ENCODE measurements at places on chromosomes 7 and 10.
A peak's percentile ranks its signal among the peaks of the same experiment; 100 is the strongest.

GRCh38 chr10:90856964-90857634 is 740 bp downstream of the HTR7 start:
- peak; percentile 32 for DNase-seq

GRCh38 chr7:96679886-96680285 is 29.8 kb downstream of the SEM1 start:
- no peak for DNase-seq

GRCh38 chr7:44604941-44605340 is 1.5 kb upstream of the OGDH start:
- no peak for DNase-seq

GRCh38 chr10:75233444-75234016 is 2.2 kb downstream of the COMTD1 start:
- no peak for DNase-seq

DNA sequence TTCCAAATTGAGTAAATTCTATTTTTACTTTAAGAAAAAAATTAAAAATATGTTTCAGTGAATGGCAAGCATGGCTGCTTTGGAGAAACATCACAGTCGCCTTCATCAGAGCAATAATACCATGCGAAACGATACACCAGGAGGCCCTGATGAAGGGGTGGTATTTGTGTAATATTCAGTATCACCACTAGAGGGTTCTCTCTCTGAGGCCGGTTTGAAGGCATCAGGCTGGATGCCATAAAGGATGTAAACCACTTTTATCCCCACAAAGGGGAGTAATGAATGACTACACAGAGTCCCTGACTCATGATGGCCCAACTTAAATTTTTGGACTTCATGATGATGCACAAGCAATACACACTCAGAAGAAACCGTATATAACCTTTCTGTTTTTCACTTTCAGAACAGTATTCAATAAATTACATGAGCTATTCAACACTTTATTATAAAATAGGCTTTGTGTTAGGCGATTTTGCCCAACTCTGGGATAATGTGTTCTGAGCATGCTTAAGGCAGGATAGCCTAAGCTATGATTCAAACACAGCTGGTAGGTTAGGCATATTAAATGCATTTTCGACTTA is 95.5 kb downstream of the PPP1R17 start:
- DNase-seq: no peak

GRCh38 chr10:120578890-120579289 is 121.9 kb downstream of the PLPP4 start:
- no peak for DNase-seq

GRCh38 chr10:33416209-33416608 is 81.7 kb upstream of the NRP1 start:
- DNase-seq: no peak

DNA sequence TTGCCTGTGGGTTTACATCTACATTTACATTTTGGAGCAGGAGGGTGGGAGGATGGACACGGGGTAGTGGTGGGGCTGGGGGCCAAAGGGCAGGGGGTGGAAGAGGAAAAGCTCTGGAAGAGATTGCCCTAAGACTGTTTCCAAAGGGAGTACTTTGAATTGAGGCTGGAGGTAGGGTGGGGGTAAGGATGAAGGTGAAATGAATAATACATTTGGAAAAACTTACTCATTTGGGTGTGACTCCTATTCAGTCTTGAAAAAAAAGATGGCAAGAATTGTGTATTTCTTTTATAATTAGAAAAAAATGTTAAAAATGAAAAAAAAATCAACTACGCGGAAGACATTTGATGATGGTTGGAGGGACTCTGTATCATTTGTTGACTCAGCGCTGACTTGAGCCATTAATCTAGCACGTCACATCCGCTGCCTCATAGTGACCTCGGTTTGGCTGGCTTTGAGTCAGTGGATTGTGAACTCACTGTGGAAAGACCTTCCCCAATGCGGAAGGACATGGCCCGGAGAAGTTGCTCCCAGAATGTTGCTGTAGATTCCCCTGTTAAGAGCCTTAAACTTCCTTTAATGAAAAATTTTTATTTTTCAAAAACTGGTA is 2.8 kb downstream of the FAM180A start:
- DNase-seq: no peak

- no peak for DNase-seq
Measured at GRCh38 chr10:58087896-58088295, 179.8 kb downstream of the IPMK start.

- no peak for DNase-seq
Measured at GRCh38 chr7:21953781-21954180, 8.1 kb upstream of the CDCA7L start.

DNA sequence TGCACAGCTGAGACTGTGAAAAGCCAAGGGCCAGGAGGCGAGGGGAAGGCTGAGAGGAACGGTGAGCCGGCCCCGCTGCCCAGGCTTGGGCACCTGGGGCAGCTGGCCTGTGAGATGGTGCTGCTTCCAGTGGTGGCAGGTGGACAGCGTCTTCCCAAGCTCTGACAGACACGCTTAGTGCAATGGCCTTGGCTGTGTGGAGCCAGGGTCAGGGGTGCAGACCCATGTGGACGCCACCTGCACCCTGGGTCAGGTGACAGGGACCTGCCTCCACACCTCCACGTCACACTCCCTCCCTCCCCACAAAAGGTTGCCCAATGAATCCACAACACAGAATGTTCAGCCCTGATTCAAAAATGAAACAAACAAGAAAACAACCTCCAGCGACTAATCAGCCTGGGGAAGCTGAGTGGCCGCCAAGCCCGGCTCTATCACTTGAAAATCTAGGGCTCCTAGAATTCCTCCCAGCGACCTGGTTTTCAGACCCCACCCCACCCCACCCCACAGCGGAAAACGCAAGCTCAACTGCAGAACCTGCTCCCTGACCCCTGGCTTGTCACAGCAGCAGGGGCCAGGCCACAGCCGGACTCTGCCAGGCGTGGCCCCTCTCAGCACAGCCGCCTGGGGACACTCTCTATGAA is 54.3 kb downstream of the PRKAG2 start:
- DNase-seq: no peak

- DNase-seq: no peak
Measured at GRCh38 chr10:61335359-61335758, 117.8 kb downstream of the TMEM26 start.

DNA sequence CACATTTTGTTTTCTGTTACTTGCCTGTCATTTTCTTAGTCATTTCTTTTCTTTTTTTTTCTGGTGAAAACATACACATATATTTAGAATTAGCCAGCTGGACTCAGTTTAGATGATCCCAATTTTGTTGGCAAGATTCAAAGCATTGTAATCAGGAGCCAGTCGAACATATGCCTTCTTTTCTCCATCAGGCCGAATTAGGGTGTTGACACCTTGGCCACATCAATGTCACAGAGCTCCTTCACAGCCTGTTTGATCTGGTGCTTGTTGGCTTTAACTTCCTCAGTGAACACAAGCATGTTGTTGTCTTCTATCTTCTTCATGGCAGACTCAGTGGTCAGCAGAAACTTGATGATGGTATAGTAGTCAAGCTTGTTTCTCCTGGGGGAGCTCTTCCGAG is 32.6 kb downstream of the PHF14 start:
- DNase-seq: no peak

- no peak for DNase-seq
Measured at GRCh38 chr7:108345710-108346336, 110.4 kb downstream of the NRCAM start.

Measured in activated CD4-positive, CD25-positive, alpha-beta regulatory T cell treated with anti-CD3 and anti-CD28 coated beads, Interleukin-2, amount 50 U/mL, for 72 hours (primary cell).